ENCODE measurements at places on chromosomes 3 and 15.

GRCh38 chr15:77282333-77282732 is 137.6 kb downstream of the PEAK1 start:
- no peak for DNase-seq

DNA sequence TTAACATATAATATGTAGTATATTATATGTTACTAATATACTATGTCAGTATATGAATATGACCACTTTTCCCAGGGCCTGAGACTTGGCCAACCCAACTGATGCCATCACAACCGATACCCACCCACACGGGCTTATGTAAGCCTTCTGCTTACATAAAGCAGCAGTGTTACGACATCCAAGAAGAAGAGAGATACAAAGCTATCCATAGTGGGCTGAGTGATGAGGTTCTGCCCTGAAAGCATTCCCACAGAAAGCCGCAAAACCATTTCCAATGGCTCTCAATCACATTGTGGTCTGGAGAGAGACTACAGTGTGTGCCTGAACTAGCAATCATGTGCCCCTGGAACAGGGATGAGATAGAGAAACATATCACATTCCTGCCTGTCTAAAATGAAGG is 177.9 kb downstream of the PLOD2 start:
- DNase-seq: no peak

DNA sequence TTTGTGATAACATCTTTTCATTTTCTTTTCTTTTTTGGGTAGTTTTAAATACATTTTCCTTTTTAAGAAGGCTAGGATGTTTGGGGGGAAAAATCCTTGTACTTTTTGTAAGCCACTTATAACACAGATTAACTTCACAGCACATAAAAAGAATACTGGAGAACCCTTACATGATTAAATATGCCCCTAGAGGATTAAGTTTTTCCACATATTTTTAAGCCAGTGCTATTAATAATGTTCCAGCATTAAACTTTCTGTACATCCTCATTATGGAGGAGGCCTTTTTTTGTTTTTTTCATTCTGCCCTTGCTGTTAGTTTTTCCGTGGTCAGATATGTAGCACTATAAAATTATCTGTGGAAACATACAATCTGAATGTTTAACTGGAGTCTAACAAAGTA is 147.9 kb downstream of the ATG7 start:
- DNase-seq: no peak

GRCh38 chr3:48856469-48856868 is 8.8 kb upstream of the PRKAR2A start:
- DNase-seq: no peak

- DNase-seq: no peak
Observed at GRCh38 chr15:72933976-72934375, 118.3 kb upstream of the NEO1 start.

DNA sequence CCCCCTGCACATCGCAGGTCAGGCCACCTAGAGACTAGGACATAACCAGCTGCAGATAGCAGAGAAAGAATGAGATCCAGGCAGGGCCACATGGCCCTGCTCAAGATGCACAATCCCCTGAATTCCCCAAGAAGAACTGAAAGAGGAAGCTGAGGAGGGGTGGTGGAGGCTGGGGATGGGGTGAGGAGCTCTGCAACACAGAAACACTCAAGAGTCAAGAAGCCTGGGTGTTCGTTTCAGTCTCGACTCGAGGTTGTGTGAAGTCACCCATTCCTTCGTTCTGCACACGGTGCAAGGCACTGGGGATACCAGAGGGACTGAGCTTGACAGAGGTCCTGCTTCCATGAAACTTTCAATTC is 62.0 kb downstream of the TLE3 start:
- no peak for DNase-seq

DNA sequence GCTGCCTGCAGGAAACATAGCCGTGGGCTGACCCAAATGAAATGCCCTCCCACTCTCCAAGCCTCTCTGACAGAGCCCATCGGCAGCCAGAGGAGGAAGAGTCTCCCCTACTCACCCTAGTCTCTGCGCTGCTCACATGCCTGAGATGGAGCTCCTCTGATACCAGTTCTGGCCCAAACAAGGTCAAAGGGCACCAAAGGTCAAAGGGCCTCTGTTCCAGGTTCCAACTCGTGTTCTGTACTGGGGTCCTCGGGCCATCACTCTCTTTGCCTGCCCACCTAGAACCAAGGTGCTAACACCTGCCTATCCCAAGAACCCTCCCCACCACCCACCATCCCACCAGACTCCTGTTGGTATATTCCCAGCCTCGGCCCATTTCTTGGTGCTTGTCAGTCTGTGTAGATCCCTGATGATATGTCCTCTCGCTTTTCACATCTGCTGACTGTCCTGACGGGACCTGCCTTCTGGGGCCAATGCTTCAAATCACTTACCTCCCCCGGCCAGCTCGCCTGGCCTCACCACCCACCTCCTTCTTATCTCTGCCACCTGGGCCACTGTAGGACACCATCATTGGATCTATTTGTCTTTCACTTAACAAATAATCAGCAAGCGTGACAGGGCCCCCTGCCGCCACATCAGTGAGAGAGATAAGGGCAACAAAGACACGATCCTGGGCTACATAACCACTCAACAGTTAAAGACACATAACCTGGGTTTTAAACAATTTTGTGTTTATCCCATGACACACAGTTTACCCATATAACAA is 90.4 kb downstream of the SRGAP3 start:
- no peak for DNase-seq

GRCh38 chr3:49296781-49297411 is 19.9 kb upstream of the C3orf62 start:
- no peak for DNase-seq

GRCh38 chr3:197877902-197878301 is 72.1 kb upstream of the RPL35A start:
- no peak for DNase-seq

GRCh38 chr3:170689893-170690660 is 104.2 kb upstream of the SLC7A14 start:
- DNase-seq: peak; percentile 35

DNA sequence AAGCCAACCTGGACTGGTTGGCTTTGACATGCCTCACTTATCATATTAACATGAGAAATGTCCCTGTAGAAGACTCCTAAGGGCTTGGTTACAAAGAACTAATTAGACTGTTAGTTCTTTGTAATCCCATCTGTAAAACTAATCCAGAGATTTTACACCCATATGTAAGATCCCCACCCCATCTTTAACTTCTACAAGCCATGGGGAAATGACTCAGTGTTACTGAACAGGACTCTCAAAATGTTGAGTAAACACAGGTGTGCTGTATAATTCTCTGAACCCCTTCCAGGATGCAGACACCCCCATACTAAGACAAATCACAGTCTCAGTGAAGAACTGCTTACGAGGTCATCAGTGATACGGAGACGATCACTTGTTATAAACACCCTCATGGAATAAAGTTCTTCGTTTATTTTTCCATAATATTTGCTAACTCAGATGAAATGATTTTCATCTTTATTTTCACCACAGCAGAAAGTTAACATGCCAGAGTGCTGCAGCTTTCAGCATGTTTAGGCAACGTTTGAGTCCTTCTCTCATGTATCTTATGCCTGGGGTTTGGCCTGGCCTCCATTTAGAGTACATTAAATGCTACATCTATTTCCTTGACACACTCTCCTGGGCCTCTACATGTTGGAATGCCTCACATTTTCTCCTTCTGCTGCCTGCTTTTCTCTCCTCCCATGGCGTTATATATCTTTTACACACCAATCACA is 55.3 kb upstream of the LEKR1 start:
- DNase-seq: no peak

DNA sequence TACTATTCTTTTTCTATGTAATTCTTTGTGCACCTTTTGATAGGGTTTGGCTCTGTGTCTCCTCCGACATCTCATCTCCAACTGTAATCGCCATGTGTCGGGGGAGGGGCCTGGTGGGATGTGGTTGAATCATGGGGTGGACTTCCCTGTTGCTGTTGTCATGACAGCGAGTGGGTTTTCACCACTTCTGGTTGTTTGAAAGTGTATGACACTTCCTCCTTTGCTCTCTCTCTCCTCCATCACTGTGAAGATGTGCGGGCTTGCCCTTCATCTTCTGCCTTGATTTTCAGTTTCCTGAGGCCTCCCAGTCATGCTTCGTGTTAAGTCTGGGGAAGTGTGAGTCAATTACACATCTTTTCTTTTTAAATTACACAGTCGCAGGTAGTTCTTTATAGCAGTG is 225.8 kb upstream of the DPPA4 start:
- no peak for DNase-seq

GRCh38 chr3:69866988-69867720 is 127.9 kb downstream of the MITF start:
- DNase-seq: no peak

GRCh38 chr3:175898194-175898593 is 1039.1 kb downstream of the NAALADL2 start:
- DNase-seq: no peak

DNA sequence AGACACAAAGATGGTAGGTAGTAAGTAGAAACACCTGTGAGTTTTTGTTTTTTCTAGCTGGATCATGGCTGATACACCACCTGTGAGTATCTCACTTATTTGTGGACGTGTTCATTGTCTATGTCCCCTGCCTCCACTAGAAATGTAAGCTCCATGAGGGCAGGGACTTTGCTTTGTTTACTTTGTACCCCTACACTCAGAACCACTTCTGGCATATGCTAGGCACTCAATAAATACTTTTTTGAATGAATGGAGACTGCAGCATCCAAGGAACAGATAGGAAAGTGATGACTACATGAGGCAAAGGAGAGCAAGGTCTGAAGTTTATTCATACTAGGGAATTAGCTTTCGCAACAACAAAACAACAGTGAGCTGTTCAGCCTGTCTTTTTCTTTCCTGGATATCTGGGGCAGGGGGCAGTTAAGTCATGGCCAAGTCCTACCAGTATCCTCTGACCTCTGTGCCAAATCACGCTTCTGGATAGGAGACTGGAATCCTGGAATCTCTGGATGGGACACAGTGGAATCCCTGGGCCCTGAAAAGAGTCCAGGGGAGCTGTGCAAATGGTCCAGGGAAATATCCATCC is 11.6 kb upstream of the EPB42 start:
- DNase-seq: no peak

DNA sequence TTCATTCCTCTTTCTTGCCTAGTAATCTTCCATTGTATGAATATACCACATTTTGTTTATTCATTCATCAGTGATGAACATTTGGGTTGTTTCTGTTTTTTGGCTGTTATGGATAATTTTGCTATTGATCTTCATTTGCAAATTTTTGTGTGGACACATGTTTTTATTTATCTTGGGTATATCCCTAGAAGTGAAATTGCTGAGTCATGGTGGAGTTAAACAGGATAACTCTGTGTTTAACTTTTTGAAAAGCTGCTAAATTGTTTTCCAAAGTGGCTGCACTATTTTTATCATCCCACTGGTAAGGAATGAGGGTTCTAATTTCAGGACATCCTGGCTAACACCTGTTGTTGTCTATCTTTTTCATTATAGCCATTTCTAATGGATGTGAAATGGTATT is 74.6 kb upstream of the ARL6 start:
- no peak for DNase-seq

DNA sequence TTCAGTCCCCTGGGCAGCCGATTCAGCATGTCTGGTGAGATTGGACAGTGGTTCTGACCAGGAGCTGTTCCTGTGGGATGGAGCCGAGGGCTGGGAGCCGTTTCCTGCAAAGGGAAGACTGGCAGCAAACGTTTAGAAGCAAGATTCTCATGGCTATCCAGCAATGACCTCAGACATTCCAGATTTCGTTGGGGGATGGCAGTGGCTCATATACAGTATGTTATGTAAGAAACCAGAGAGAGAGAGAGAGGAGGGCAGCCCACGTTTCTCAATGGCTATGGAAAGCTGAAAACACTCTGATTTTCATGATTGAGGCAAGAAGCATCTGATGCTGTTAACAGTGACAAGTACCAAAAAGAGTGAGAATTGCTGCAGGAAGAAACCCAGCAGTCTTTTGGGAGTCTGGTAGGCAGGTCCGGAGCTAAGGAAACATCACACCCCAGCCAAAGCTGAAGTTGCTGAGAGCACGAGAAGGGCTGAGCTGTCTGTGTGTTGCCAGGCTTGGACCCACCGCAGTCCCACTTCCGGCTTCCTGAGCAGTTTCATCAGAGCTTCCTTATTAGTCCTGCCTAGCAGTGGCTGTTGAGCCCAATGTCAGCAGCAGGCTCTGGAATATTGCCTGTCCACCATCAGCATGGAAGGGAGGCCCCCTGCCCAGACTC is 25.6 kb upstream of the VPS8 start:
- DNase-seq: peak; percentile 61

DNA sequence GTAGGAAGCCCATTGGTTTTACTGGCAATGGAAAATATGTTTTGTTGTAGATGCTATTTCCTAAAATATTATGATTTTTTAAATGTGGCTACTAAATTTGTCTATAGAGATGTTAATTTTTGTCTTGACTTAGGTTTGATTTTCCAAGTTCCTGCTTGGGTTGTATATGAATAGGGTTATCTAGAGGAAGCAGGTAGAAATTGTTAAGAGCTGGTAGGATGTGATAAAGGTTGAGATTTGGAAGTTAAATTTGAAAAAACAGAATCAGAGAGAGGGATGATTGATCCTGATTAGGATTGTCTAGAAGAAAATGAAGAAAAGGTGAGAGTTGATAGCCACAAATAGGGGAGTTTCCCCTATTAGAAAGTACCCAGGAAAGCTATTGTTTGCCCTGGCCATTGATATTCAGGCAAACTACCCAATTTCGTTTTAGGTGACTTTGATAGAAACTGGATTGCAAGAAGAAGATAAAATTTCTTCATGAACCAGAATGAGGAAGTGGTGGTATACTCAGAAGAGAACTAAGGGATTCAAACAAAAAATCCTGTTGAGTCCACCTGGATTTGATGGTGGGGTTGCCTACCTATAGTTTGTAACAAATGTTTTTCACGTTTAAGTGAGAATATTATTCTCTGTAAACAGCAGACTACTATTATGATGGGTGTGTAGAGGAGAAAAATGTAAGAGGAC is 91.2 kb upstream of the PHLDB2 start:
- DNase-seq: no peak

DNA sequence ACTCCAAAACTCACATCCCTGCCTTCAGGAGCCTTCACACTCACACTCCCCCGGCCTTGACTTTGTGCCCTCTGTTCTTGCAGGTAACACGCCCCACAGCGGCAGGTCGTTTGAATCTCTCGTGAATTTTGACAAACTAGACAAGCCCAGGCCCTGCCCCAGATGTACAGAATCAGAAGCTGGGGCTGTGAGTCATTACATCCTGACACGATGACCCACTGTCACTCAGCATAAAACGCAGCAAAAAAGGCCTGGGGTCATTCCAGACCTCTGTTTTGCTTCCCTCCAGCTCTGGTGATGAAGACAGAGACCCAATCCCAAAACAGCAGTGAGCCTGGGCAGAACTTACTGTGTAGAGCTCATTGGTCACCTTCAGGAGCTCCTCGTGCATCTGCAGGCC is 116.4 kb upstream of the RAD18 start:
- DNase-seq: no peak

DNA sequence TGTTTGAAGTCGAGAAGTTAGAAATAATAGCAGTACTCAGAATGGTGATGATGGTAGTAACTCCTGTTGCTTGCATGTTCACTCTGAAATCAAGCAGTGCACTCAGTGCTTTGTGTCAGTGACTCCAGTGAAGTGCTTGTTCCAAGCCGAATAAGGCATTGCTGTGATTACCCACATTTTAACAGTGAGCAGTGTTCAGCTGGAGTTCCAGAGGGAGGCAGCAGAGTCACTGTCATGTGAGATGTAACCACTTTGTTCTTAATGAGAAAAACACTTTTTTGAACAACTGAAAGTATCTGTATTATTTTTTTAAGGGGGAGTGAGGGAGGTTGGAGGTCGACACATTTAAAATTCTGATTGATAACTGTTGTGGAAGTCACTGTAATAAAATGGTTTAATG is 3.7 kb downstream of the MDFIC2 start:
- no peak for DNase-seq

Data from H54 (cell line).